Esophagus muscularis mucosa (tissue), 4 donors: ENCODE measurements at places on chromosomes 2 and 18.
A peak's percentile ranks its signal among the peaks of the same experiment; 100 is the strongest.

- DNase-seq: no peak
Measured at GRCh38 chr2:147420517-147420916, 424.3 kb upstream of the ACVR2A start.

DNA sequence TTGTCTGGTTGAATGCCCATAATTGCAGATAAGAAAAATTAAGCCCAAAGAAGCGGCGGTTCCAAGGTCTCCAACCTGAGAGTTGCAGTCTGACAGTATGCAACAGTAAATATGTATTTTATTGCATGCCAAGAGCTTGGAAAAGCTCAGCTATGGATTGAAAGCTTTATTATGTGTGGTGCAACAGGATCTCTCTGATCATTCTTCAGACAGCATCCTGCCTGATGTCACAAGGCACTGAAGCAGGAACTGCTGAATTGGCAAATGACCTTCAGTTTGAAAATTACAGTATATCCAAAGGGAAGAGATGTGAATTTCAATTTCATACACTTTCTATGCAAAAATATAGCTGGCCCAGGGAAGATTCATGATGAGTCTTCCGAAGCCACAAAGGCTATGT is 42.5 kb downstream of the DOCK10 start:
- no peak for DNase-seq

GRCh38 chr2:161124201-161124600 is 36.0 kb upstream of the TANK start:
- DNase-seq: no peak

- peak; percentile 60 for DNase-seq
Measured at GRCh38 chr2:86274265-86274917, 63.0 kb downstream of the REEP1 start.

GRCh38 chr2:112794131-112794733 is 9.9 kb upstream of the IL1A start:
- no peak for DNase-seq
